ENCODE measurements at places on chromosomes 12 and 14.

GRCh38 chr14:88835661-88836060 is 11.2 kb downstream of the TTC8 start:
- DNase-seq, result no peak

GRCh38 chr12:130686511-130686991 is 29.5 kb downstream of the RIMBP2 start:
- peak; percentile 83 for DNase-seq

DNA sequence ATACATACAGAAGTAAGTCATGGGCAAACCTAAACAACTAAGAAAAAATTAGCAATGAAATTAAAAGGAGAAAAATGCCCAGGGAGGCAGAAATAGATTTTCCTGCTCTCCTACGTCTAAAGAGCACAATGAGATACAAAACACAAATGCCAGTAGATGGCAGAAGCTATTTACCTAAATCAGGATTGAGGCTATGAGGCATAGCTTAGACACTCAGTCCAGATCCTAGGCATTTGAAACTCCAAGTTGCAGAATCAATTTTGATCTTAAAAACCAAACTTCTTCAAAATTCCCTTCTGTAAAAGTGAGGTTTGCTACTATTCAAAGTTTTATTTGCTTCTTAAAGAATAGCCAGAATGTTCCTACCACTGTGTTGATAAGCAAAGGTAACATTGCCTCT is 368.6 kb downstream of the DAD1 start:
- DNase-seq, result no peak

DNA sequence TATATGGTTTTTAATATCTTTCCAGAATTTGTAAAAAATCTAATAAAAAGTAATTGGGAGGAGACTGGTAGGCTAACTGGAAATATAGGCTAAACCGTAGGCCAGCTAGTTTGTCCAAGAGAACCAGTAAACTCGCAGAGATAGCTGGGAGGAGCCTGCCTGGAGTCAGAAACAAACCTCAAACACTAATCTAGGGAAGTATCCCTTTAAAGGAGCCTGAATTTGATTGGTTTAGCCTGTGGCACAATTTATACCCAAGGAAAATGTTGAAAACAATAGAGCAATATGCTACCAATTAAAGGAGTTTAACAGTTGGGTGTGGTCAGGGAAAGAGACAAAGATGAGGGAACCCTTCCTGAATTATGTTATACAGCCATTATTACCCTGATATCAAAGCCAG is 109.6 kb downstream of the EML5 start:
- DNase-seq, result no peak
